Globus pallidus (tissue), 1 donor: ENCODE measurements at places on chromosomes 3 and 15.

DNA sequence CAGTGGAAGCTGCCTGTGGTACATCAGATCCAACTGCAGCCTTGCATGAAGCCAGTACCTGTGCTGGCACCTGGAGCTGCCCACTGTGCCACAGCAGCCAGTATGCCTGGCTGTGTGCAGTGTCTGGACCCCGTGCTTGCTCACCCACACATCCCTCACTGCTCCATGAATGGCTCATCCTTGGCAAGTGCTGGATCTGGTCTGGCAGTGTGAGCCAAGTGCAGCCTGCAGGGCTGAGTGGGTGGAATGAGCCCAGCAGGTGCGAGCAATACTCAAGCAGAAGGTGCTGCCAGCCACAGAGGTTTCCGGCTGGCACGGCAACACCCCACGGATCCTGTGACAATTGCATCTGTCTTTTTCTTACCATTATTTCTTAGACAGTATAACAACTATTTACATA, 488.2 kb upstream of the ROBO2 start:
- DNase-seq, result no peak

DNA sequence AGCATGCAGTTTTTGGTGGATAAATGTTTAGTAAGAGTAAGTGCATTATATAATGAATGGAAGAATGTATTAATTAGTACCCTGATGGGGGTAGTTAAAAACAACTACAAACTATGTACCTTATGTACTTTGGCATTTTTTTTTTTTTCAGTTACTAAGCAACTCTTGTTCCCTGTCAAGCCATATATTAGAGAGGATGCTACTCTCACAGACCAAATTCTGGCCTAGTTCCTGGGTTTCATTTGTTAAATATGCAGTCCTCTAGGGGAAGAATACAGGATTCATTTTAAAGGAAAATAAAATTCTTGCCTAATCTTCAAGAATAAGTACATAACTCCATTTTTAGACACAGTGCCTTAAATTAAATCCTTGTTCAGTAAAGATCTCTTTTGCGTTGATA, 16.9 kb downstream of the FAM98B start:
- no peak for DNase-seq

GRCh38 chr3:29503958-29504357, 223.1 kb downstream of the RBMS3 start:
- DNase-seq, result no peak

- no peak for DNase-seq
These were observed 382.1 kb downstream of the GAP43 start for GRCh38 chr3:116005404-116005803.

DNA sequence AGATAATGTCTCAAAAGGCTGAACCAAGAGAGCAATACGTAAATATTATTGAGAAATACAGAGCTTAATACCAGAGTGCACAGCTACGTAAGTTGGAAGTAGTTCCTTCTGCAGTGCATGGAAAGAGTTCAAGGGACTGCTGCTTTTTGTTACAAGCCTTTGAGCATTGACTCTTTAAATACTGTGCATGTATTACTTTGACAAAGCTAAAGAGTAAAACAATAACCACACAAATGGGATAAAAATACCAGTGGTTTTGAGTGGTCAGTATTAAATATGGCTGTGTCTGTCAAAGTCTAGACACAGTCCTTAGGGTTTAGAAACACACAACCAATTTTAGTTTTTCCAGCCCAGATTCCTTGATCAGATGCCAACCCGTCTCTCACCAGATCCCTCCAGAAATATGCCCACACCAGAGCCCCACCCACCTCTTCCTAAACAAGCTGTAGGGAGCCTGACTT, 62.1 kb downstream of the SSR3 start:
- no peak for DNase-seq

DNA sequence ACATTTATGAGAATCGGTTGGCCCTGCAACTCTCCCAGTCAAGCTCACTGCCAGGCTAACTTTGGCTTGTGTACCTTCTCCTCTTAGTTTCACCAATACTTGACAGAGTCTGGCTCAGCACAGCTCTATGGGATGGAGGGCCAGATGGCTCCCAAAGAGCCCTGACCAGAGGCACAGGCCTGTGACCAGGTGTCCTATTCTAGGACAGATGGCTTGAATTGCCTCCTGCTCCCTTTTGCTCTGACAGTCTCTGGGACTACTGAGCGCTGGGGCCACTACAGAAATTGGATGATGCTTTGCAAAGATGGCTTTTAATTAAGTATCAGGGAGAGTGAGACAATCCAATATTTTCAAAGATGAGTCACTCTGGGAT, 10.3 kb upstream of the ARID3B start:
- no peak for DNase-seq

- DNase-seq, result no peak
These were observed 518 bp downstream of the COLQ start for GRCh38 chr3:15520804-15521572.

- DNase-seq, result no peak
These were observed 1.6 kb upstream of the TPM1 start for GRCh38 chr15:63040954-63041353.

DNA sequence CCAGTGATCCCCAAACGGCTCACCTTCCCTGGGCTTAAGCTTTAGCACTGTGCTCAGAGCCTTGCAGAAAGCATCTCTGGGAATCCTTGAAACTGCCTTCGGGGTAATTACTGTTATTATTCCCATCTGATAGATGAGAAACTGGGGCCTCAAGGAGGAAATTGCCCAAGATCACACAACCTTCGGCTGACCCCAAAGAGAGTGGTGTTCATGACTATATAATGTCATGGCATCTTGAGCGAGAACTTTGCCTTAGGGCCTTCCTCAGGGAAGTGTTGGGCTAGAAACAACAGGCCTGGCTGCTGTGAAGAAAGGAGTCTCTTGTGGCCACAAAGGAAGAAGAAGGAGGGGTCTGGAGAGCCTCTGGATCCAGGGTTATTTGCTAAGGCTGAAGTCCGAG, 388.7 kb upstream of the CFAP20DC start:
- DNase-seq, result no peak

DNA sequence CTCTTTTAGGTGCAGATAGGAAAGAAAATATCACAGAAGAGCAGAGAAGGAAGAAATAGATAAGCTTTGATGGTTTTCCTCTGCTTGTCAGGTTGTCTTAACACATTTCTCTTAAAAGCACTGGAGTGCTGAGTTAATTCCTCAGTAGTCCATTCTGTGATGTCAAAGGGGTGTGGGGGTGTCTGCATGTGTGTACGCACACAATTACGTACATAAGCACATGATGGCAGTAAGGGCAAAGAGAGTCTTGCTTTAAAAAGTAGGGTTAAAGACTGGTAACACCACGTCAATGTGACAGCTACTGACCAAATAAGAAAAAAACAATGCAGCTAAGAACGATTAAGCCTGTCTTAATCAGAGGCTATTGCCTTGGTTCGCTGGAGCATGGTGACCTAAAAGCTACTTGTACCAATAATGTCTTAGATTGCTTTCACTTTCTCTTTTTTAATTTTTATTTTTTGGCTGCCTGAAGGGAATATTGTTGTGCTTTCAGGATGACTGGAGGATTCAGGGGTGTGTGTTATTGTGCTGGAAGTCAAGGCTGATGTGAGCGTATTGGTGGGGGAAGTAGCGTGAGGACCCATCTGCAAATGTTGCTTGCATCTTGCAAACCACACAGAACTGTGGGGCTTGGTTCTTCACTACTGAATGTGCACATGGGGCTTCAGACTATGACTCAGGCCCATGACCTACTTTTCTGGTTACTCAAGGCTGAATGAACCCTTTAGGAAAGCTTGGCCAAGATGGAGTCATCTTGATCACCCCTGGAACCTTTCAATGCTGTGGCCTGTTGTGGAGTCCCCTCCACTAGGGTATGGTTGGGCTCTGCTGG, 417.8 kb upstream of the TPM1 start:
- no peak for DNase-seq

- no peak for DNase-seq
These were observed 2.3 kb upstream of the UACA start for GRCh38 chr15:70765504-70766281.

- peak; percentile 58 for DNase-seq
These were observed 116.0 kb downstream of the XXYLT1 start for GRCh38 chr3:195154793-195155535.

DNA sequence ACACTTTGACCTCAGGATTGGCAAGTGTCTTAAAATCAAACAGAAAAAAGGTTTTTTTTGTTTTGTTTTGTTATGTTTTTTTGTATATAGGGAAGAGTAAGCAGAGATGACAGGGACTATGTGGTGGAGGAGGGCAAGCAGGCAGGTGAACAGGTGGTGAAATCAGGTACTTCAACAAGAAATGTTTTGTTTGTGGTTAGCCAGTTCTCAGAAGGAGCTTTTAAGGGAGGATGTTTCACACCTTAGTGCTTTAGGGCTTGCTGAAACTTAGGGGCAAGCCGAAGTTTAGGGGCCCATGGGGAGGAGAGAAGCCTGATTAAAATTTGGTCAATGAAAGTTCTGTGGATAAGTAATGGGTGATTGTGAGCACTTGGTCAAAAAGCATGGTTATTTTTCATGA, 370.7 kb upstream of the SLCO3A1 start:
- DNase-seq, result no peak

DNA sequence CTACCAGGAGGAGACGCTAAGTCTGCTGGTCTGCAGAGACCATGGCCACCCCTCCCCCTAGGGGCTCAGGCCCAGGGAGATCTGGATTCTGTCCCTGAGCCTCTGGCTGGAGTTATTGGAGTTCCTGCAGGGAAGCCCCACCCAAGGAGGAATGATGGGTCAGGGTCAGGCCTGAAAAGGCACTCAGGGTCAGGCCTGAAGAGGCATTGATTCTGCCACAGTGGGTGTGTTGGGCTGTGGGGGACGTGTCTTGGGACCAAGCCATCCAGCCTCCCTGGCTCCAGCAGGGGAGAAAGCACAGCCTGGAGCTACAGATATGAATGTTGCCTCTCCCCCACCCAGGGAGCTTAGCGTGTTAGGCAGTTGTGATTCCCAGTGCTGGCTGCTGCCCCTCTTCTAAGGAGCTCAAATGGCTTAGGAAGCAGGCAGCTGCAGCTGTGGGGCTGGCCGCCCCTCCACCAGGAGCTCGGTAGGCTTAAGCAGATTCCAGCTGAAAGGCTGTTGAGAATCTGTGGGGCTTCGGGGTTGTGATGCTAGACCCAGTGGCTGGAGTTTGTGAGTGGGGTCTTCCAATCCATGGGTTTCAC, 176.7 kb downstream of the CHL1 start:
- DNase-seq, result no peak

DNA sequence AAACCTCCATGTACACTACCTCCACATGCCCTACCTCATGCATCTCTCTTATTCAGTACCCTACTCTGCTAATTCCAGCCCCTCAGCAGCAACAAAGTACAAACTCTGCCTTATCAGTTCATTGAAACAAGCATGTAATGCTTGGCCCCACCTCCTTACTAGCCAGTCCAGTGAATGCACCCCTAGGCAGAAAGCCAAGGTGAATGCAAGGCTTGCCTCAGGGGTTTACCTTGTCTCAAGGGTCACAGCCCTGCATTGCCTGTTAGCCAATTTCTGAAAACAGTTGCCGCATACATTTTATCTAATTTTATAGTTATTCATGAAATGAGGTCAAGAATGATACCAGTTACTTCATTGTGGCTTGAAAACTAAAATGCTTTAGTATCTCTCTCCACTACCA, 576.4 kb downstream of the FHIT start:
- DNase-seq, result no peak

DNA sequence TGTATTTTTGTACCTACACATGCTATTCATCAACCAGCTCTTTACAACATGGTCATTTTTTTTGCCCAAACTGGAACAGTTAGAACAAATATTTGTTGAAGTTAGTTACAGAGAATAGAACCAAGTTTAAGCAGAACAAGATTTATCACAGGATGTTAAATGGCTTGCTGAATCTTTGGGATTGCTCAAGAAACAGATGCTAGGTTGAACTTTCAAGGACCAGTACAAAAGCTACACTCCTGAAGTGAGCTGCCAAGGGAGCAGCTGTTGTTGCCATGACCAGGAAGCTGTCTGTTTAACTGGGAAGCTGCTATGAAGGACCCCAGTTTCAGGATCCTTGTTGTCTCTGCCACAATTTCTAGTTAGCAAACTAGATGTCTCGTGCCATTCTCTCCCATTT, 53.7 kb downstream of the ZIC1 start:
- DNase-seq, result no peak

GRCh38 chr3:113277941-113278598, 66.7 kb downstream of the BOC start:
- no peak for DNase-seq

GRCh38 chr15:77506311-77507142, 85.8 kb downstream of the HMG20A start:
- peak; percentile 41 for DNase-seq

GRCh38 chr3:108184824-108185223, 37.4 kb downstream of the IFT57 start:
- DNase-seq, result no peak

DNA sequence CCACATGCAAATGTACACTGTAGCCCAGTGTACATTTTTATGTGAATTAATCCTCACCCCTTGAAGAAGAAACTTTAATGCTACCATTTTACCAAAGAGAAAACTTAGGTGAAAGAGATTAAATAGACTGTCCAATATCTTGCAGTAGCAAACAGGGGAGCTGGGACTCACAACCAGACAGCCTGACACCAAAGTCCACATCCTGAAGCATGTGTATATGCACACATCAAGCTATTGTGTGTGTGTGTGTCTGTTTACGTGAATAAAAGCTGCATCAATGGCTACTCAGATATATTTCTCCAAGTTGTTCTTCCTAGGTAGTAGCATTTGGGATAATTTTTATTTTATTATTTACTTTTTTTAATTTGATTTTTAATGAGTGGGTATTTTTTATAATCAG, 6.7 kb downstream of the ANO10 start:
- no peak for DNase-seq

- no peak for DNase-seq
These were observed 73.5 kb upstream of the ST8SIA2 start for GRCh38 chr15:92320012-92320699.

- no peak for DNase-seq
These were observed 203.6 kb downstream of the ROBO1 start for GRCh38 chr3:79564192-79564591.

- DNase-seq, result no peak
These were observed 328.0 kb downstream of the NLGN1 start for GRCh38 chr3:173725507-173725906.

- DNase-seq, result no peak
These were observed 282.1 kb downstream of the RPLP1 start for GRCh38 chr15:69734699-69735098.

GRCh38 chr3:144085964-144086363, 114.3 kb downstream of the DIPK2A start:
- no peak for DNase-seq
